HT-29 (cell line): ENCODE measurements at places on chromosomes 1 and 21. TPM values are rescaled to one million over a fixed set of nuclear protein-coding genes. Genes with fewer than 3 reads are reported as not detected.

Gene AMY1C
- not detected in 2 replicates for total RNA-seq

Gene UTS2
- total RNA-seq: not detected in 2 replicates

- DNase-seq: no peak
These were observed 458.7 kb downstream of the PTPRU start for GRCh38 chr1:29695036-29695435.

GRCh38 chr1:231844986-231845502 is 218.5 kb downstream of the DISC1 start:
- no peak for DNase-seq

DNA sequence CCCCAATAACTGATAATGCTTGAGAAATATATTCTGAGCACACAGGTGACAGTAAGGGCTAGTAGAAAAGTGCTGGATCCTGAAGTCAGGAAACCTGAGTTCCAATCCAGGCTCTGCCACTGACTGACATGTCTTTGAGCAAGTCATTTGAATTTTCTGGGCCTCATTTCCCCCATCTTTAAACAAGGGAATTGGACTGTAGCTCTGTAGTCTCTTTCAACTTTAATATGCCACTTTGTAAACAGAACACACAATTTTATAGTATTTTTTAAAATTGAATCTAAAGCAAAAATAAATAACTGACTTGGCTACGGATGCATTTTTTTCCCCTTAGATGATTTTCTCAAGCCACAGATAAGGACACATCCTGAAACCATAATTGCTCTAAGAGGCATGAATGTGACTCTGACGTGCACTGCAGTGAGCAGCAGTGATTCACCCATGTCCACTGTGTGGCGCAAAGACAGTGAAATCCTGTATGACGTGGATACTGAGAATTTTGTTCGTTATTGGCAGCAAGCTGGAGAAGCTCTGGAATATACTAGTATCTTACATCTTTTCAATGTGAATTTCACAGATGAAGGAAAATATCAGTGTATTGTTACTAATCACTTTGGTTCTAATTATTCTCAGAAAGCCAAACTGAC is 37.0 kb downstream of the LRIG2 start:
- no peak for DNase-seq

- DNase-seq: no peak
These were observed 5.5 kb upstream of the CD1A start for GRCh38 chr1:158248771-158249170.

- no peak for DNase-seq
These were observed 265.9 kb upstream of the FAM78B start for GRCh38 chr1:166432655-166433054.

- DNase-seq: no peak
These were observed 32.4 kb downstream of the RGS5 start for GRCh38 chr1:163170331-163170730.
